Hypothalamus (tissue), 51 donors: ENCODE measurements at places on chromosomes 2 and 18.

DNA sequence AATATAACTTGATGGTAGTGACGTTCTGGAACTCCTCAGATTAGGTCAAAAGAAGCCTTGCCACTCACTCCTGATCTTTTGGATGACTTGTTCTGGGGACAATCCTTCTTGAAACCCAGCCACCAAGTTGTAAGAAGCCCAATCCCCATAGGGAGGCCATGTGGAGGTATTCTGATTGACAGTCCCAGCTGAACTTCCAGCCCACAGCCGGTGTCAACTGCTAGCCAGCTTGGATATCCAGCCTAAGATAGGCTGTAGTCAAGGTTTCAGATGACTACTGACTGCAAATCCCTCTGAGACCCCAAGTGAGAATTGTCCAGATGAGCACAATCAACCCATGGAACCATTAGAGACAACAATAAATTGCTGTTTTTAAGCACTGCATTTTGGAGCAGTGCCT, 31.4 kb downstream of the EIF2AK2 start:
- DNase-seq = no peak

GRCh38 chr2:47300609-47301276, 102.2 kb upstream of the MSH2 start:
- no peak for DNase-seq

DNA sequence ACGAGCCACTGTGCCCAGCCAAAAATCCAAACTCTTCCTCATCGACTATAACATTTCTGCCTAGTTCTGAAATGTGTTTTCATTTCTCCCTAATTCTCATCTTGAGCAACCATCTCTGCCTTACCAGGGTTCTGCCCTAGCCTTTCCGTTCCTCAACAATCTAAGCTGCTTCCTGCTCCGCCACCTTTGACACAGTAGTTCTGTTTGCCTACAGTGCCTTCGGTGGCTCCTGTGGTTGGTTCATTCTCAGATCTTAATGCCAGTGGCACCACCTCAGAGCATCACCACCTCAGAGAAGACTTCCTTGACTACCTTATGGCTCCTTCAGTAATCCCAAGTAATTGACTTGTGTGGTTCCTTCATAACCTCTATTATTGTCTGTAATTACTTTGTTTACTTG, 3.8 kb downstream of the SOCS6 start:
- no peak for DNase-seq

GRCh38 chr2:43715300-43716098, 39.3 kb upstream of the C1GALT1C1L start:
- no peak for DNase-seq

- no peak for DNase-seq
Measured at GRCh38 chr2:18336975-18337374, 223.5 kb downstream of the RDH14 start.

- DNase-seq = no peak
Measured at GRCh38 chr2:217790195-217790594, 212.6 kb downstream of the TNS1 start.

GRCh38 chr2:17298453-17298852, 219.8 kb downstream of the RAD51AP2 start:
- no peak for DNase-seq

DNA sequence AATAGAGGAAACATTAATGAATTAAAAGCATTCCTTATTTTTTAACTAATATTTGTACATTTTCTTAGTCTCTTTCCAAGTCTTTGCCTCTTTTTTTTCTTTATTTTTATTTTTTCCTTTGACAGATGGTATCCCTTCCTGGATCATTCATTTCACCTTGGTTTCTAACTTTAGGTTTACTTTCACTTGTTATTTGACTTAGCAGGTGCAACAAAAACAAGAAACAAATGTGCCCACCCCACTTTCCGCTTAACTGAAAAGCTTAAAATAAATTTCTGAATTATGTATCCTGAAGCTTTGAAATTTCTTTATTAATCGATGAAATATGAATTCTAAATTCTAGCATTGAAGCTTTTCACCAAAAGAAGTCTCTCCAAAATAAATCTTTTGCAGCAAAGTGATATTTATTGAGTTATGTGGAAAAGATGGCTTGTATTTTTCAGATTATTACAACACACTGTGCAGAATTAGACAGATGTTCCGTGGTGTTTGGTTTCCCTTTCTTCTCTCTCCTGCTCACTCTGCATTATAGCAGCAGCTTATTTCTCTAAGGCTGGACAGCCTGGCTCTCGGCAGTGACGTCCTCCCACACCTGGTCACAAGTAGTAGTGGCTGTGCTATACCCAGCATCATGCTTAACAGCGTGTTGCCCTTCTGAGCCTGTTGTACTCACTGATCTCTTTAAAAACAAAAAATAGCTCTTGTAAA, 99.1 kb upstream of the ZNF397 start:
- DNase-seq = no peak

DNA sequence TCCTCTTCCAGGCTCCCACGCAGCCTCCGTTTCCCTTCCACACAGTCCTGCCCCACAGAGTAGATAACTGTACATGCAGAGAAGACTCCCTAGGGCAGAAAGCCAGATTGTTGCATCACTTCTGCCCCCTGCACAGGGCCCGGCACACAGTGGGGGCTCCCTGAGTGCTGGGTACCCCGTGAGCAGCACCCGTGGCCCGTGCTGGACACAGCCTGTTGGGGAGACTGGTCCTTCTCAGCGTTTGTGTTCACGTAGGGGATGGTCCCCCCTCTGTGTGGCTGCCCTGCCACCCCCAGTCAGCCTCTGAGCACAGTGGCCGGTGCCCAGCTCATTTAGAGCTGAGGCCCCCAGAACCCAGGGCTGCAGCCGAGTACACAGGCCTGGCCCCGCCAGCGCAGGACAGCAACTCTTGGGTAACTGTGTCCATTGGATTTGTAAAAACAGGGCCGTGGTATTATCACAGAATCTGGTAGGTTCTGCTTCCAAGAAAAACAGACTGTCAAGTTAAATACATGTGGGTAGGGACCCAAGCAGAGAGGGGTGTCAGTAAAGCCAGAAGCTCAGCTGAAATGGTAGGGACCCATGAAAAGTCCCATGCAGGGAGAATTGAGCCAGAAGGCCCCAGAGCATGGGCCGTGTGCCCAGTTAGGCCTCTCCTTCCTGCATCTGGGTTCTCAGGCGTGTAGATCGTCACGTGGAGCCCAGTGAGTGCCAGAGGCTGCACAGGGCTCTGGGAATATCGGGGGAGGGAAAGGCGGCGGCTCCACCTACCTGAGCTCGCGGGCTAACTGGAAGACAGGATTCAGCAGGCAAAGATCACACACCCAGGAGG, 257.3 kb downstream of the ATAD2B start:
- no peak for DNase-seq

DNA sequence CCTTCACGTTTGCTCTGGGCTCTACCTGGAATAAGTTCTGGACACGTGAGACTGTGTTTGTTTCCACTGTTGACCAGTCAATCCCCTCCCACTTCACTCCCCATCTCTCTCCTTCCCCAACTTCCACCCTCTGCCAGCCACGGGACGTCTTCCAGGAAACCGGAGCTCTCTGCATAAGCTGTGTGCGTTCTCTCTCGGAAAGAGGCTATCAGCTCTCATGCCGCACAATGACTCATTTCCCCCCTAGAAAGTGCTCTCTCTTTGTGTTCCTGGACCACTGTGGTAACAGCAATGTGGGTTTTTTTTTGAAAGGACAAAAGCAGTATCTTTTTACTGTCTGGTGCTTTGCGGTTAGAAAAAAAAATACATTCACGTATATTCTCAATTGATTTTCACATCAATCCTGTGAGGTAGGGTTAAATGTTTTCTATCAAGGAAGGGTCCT, 10.2 kb downstream of the PROKR1 start:
- DNase-seq = no peak

DNA sequence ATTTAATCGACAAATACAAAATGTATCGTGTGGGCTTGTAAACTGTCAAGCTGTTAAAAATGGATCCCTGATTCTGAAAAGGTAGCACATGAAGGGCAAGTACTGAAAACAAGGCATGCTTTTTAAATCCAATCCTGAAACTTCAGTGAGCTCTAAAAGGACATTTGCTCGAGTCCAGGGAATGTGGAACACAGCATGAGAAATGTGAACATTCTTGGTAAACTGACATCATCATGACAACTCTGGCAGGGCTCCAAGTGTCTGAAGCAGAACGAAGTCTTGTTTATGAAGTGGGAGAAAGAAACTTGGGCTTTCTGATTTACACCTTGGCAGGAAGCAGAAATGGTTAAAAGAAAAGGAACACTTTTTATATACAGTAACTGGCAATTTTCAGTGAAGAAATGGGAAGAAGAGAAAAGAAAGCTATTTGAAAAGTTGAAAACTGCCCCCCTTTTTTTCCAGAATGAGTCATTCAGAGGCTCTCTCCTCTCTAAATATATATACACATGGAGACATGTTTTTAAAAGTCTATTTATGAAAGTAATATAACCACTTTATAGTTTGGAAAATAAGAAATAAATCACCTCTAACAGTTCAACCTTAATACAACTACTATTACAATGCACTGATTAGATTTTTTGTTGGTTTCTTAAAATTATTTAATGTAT, 120.8 kb downstream of the GAREM1 start:
- peak; percentile 40 for DNase-seq

- DNase-seq = no peak
Measured at GRCh38 chr2:170740660-170741059, 25.5 kb downstream of the SP5 start.

DNA sequence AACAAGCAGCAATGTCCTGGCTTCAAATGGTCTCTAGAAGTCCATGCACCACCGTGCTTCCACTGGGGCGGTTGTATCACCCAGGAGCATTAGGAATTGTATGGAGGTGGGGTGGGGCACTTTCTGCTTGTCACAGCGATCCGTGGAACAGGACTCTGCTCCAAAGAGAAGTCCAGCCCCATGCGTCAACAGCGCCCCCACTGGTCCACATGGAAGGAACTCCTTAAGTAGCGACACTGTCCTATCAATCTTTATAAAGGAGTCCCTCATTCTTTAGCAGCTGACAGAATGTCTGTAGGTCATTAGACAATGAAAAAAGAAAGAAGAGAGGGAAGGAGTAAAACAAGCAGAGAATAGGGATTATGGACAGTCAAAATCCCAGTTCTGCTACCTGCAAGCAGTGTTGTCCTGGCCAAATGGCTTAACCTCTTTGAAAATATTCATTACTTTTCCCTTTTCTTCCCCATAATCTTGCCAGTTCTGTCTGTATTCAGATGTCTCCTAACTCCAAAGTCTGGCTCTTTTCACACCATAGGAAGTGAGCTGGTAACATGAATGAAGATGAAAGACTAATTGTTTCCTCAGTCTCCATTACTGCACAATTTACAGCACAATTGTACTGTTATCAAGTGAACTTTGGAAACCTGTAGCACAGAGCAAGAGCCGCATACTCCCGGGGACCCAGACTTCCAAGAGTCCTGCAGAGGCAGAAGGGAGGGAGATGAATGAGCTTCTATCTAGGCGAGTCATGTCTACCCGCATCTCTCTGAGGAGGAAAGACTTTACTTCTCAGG, 9.9 kb downstream of the NFE2L2 start:
- no peak for DNase-seq

GRCh38 chr2:191556463-191556862, 121.5 kb upstream of the NABP1 start:
- DNase-seq = no peak

DNA sequence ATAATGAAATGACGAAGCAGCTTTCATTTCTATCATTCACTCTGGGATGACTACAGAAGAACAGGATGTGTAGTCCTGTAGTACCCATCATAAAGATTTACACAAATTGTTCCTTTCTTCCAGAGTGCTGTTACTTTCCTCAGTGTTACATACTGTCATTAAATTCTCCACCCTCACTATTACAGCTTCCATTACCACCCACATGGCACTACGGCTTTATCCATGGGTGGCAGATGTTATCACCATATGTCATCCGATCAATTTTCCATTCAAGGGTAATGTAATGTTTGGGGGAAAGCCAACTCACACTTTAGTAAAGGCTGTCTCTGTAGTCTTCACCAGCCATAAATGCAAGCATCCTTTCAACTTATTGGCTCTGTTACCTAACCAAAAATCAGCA, 7.1 kb upstream of the CSRNP3 start:
- no peak for DNase-seq

DNA sequence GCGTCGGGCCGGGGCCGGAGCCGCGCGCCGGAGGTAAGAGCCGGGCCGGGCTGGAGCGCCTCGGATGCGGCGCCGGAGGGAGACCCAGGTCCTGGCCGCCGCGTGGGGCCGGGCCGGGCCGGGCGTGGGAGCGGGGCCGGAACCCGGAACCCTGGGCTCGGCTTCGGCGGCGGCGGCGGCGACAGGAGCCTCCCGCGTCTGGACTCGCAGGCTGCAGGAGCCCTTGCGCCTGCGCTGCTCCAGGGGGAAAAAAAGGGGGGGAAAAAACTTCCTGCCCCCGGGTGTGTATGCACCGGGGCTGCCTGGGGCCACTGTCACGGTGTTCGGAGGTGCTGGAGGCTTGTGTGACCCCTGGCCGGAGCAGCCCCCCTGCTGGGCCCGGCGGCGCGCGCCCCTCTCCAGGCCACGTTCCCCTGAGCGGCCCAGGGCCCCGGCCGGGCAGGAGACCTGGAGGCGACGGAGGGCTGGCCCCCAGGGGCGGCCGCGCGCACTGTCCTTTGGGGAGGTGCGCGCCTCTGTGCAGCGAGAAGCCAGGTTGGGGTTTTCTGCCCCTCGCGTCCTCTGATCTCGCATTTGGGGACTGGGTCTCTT, 864 bp downstream of the KLHL29 start:
- DNase-seq = no peak

- no peak for DNase-seq
Measured at GRCh38 chr2:230922951-230923717, 1.9 kb downstream of the GPR55 start.

DNA sequence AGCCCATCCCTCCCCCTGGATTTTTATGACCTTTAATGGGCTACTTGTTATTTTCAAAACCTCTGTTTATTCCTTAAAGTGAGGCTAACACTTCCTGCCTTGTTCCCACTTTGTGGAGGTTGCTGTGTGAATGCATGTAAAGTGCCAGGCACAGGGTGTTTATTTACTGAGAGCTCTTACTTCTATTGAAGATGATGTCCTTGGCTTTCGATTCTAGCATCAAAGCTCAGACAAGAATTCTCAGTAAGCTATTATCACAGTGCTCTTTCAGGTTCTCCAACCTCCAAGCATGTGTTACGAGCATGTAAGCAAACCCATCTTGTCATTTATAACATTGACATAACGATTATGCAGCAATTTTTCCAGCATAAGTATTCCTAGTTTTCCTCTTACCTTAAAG, 44.2 kb downstream of the DPYSL5 start:
- DNase-seq = no peak

DNA sequence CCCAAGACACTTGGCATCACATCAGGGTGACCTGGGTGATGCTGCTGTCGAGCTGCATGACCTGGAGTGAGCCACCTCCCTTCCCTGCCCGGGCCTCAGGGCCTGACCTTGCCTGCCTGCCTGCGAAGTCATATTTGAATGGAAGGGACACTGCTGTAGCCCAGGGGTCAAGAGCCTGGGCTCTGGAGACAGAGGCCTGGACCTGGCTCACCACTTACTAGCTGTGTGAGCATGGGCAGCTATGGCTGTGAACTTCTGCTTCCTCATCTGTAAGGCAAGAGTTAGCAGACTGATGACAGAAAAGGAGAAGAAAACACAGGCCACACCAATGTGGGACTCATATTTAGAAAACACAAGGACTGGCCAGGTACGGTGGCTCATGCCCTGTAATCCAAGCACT, 118.7 kb downstream of the ZFP36L2 start:
- DNase-seq = no peak

GRCh38 chr18:524466-524865, 24.0 kb upstream of the COLEC12 start:
- DNase-seq = no peak

- DNase-seq = peak; percentile 22
Measured at GRCh38 chr18:62187543-62188510, 772 bp downstream of the RELCH start.
